ENCODE measurements at places on chromosomes 1 and 21. TPM values are rescaled to one million over a fixed set of nuclear protein-coding genes. Genes with fewer than 3 reads are reported as not detected.

LMX1A gene
- total RNA-seq, result not detected

HYI gene
- 207 TPM for total RNA-seq

PANK4 gene
- total RNA-seq, result 24.7 TPM

DNA sequence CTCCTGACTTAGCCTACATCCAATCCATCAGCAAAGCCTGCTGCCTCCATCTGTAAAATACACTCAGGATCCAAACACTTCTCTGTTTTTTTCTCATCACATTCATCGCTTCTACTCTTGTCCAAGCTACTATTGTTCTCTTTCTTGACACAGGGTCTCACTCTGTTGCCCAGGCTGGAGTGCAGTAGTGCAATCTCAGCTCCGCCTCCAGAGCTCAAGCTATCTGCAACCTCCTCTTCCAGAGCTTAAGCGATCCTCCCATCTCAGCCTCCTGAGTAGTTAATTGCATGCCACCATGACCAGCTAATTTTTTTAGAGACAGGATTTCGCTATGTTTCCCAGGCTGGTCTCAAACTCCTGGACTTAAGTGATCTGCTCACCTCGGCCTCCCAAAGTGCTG, 44.3 kb upstream of the H6PD start:
- no peak for DNase-seq

- no peak for DNase-seq
These were observed 201.6 kb downstream of the PRDM2 start for GRCh38 chr1:13901597-13901996.

DNA sequence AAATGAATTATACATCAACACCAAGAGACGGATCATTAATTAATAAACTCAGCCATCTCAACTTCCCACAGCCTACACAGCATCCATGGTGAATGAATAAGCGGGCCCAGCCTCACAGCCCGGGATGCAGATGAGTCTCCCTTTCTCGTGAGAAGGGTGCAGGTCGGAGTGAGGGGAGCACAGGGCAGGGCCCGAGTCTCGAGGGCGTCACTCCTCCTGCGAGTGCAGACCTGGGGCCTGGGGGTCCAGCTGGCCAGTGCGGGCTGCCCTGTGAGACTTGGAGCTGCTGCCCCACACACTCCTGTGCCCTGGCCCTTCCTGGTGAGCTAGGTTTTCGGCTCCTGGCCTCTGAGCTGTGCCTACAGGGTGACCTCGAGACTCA, 74.7 kb downstream of the AJAP1 start:
- no peak for DNase-seq

- no peak for DNase-seq
These were observed 13.0 kb downstream of the SOX13 start for GRCh38 chr1:204085876-204086275.

GRCh38 chr21:42556960-42557359, 43.3 kb downstream of the SLC37A1 start:
- DNase-seq, result no peak

GRCh38 chr1:11523746-11524464, 45.0 kb downstream of the DISP3 start:
- DNase-seq, result no peak
